ENCODE measurements at places on chromosomes 7 and 10.

- no peak for DNase-seq
Observed at GRCh38 chr10:45602082-45602730, 70.4 kb downstream of the ZFAND4 start.

DNA sequence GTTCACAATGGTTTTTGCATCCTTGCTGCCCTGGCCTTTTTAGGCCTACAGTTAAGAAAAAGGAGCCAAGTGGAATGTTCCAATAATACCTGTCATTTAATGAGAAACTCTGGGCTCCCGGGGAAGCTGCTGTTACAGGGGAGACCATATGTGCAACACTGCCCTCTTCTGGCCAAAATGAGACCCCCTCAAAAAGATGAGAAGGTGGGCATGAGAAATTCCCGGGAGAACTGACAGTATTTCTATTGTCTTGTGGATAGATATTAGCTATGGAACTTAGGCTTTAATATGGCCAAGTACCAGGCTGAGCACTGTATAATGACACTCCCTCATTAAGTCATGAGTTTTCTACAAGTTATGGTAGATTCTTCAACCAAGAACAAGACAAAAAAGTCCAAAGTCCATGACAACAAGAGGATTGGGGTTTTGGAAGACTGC is 99.4 kb downstream of the CCDC3 start:
- no peak for DNase-seq

- no peak for DNase-seq
Observed at GRCh38 chr10:93600446-93601145, 439 bp downstream of the RBP4 start.

- DNase-seq, result no peak
Observed at GRCh38 chr10:130042381-130042780, 68.2 kb downstream of the C10orf143 start.

DNA sequence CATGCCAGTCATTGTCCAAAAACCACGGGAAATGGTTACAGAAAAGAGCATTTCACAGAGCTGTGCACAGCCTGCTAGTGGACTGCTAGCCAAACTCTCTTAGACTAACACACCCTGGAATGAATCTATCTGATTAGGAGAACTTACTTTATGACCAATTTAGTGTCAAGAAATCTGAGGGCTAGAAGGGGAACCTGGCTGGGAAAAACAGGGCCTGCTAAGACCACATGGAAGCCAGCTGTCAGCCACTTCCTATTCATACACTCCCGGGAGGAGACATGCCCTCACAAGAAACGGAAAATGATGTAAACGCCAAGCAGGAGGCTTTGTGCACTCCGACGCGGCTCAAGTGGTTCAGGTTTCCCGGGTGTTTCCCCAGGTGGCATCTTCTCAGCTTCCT is 54.8 kb downstream of the MPP7 start:
- peak; percentile 47 for DNase-seq

DNA sequence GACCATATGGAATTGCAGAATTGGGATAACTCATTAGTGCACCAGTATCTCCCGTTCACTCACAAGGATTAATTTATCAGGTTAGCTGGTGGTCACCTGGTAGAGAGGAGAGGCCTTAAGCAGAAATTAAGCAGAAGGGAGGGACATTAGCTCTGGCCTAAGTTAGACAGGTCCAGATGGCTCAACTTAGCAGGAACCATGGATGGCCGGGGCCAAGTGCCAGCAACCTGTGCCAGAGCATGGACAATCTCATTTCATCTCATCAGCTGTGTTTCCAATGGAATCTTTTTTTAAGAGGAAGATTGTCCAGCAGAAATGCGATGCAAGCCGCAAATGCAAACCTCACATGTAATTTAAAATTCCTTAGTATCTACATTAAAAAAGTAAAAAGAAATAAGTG is 82.2 kb downstream of the JCAD start:
- DNase-seq, result no peak

DNA sequence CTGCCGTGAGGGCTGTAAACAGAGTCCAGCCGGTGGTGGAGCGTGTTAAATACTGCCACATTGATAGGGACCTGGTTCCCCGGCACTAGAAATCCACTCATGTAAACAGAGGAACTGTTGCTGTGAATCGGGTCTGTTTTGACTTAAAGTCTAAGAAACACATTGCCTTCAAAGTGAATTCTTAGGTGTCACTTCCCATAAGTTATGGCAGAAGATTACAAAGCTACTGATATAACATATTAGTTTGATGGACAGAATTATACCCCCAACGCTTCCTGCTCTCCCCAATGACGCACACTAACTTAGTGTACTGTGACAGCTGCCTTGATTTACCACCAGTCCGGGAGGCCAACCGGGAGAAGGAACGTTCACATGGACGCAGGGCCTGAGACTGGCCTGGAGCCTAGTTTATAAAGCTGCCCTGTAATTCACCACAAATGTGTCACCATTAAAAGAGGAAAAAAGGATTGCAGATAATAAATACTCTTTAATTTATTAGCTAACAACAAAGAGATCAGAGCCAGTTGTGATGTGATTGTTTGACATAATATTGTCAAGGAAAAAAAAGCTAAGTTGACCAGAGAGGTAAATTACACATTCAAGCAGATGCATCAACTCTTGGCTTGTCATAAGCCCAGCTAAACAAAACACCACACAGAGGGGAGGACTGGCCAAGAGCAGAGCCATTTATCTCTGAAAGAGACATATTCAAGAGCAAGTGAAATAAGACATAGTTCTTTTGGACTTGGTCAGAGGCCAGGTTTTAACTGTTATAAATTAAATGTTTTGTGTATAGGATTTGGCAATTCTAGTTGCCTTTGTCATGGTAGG is 820.6 kb downstream of the LRMDA start:
- DNase-seq, result peak; percentile 73

DNA sequence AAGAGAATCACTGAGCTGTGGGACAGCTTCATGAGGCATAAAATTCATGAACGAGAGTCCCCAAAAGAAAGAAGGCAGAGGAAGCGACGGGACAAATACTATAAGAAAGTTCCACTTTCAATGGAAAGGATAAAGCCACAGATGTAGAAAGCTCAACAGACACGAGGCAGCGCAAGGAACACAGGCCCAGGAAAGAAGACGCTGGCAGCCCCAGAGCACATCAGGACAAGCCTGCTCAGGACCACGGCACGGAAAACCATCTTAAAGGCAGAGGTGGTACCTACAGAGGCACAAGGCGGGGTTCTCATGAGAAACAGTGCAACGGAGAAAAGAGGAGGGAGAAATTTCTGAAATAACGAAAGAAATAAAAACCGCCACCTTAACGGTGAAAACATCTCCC is 273.4 kb downstream of the MAD1L1 start:
- no peak for DNase-seq

GRCh38 chr7:71465741-71466189 is 333.8 kb downstream of the GALNT17 start:
- DNase-seq, result no peak

- DNase-seq, result no peak
Observed at GRCh38 chr10:80068270-80068669, 10.2 kb upstream of the TMEM254 start.

GRCh38 chr7:155203059-155203881 is 94.4 kb upstream of the INSIG1 start:
- DNase-seq, result no peak

- no peak for DNase-seq
Observed at GRCh38 chr7:129990403-129991192, 37.8 kb upstream of the UBE2H start.

DNA sequence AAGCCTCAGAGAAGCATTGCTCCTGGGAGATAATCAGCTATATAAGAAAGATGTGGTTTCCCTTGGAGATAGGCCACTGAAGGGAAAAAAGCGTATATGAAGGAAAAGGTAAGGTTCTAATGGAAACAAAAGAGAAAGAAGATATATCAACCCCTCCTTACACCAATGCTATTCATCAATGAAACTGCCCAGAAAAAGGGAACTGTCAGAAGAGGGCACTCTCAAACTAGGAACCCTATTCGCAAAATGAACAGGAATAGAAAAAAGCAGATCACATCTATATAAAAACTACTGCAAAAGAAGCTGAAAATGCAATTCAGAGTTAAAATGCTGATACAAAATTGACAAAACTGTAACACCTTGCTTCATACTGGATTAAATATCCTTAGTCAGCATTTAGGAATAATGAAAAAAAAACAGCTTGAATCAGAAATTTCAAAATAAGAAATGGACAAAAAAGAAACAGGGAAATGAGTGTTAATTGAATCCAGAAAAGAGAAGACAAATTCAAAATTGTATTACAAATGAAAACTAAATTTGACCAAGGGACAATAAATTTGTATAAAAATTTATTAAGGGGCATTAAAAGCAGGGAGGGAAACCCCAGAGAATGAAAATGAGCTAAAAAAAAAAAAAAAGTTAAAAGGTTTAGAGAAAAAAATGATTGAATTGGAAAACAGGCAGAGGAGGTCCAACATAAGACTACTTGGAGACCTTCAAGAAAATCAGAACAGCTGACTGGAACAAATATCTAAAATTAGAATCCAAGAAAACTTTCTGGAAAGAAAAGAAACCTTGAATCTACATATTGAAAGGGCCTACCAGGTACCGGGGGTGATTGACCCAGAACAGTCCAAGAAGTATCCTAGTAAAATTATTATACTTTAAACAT is 17.9 kb downstream of the NHLRC2 start:
- no peak for DNase-seq

DNA sequence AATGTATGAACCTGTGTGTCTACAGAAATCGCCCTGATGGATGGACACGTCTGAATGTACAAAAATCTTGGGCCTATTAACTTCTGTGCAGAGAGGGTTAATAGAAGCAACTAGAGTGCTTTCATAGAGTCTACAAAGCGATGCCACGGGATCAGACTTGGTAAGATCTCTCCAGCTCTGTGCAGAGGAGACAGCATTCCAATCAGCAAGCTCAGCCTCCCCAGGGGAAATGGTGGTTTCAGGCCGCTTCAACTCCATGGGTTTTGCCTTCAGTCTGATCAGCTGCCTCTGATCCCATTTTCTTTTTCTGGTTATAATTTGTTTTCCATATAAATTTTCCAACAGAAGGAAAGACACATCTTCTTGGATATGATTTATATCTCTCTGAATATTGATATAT is 35.1 kb upstream of the COBL start:
- DNase-seq, result no peak

DNA sequence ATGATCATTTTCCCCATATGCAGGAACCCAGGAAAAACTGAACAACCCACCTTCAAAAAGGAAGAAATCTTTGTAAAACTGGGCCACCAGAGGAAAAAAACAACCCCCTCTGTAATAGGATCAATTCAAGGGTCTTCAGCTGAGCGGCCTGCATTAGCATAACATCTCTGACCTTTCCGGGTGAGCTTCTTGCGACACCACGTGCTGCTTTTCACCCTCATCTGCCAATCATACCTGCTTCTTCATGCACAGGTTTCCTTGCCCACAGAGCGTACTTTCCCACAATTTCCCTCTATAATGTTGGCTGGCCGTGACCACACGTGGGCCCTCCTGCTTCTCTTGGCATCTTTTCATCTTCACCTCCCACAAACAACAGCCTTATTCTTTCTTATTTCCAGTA is 284.3 kb upstream of the NEBL start:
- DNase-seq, result no peak

DNA sequence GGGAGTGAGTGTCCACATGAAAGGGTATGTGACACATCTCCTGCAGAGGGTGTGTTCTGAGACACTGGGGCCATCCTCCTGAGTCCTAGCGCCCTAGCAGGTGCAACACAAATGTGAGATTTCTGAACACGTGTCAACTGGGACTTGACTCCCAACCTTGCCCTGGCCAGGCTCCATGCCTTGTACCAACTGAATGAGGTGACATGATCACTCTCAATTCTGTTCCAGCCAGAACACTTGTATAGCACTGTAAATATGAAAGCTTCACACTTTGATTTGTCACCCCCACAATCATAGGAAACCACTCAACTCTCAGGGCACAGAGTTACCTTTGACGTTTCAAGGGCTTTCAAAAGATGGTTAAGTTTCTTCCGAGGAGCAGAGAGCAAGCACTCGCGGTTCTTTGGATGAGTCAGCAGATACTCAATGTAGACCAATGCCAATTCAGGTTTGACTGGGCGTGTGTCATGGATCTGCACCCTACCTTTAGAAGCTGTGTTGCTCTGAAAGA is 48.6 kb downstream of the NCAPG2 start:
- DNase-seq, result no peak

DNA sequence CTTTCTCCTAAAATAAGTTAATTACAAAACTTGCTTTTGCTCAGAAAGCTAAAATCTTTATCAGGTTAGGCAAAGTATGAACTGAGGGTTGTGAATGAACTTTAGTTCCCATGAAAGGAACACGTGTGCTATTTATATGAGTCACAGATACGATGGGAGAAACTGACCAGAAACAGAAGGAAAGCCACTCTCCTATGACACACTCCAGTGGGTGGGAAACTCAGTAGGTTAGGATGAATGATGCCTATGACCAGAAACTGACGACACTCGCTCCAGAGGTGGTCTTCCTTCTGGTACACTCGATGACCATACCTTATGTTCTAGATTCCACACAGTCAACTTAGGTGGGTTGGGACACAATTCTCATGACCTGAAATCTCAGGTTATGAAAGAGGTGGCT is 215.7 kb upstream of the INHBA start:
- DNase-seq, result peak; percentile 49

GRCh38 chr10:47244560-47245500 is 55.2 kb upstream of the GDF10 start:
- DNase-seq, result no peak

DNA sequence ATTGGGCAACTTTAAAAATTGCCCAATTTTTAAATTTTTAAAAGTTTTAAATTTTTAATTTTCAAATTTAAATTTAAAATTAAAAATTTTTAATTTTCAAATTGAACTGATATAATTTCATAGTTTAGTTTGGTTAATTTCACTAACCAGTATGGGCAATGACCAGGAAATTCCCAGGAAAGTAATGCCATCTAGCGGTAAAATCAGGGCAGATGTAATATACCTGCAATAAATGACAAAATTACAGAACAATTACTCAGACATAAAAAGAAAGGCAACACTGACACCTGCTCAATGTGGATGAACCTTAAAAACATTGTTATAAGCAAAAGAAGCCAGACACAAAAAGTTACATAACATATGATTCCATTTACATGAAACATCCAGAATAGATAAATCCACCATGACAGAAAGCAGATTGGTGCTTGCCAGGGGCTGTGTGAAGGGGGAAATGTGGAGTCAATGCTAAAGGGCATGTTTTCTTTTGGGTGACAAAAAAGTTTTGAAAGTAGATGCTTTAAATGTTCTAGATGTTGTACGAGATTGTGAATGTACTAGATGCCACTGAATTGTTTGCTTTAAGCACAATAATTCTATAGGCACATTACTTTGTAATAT is 28.6 kb upstream of the SLC16A12 start:
- no peak for DNase-seq

DNA sequence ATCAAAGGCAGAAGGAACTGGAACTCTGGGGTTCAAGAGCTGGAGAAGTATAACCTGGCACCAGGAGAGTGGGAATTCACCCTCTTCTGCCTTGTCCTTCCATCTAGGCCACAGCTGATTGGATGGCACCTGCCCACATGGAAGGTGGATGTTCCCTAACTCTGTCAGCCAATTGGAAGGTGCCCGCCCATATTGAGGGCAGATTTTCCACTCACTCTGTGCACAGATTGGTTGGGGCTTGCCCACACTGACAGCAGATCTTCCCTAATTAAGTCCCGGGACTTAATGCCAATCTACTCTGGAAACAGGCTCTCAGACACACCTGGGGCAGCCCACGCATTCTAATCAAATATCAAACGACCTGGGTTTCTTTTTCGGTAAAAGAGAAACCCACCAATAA is 1142.3 kb upstream of the CELF2 start:
- no peak for DNase-seq
